ENCODE measurements at places on chromosomes 11 and 22.

DNA sequence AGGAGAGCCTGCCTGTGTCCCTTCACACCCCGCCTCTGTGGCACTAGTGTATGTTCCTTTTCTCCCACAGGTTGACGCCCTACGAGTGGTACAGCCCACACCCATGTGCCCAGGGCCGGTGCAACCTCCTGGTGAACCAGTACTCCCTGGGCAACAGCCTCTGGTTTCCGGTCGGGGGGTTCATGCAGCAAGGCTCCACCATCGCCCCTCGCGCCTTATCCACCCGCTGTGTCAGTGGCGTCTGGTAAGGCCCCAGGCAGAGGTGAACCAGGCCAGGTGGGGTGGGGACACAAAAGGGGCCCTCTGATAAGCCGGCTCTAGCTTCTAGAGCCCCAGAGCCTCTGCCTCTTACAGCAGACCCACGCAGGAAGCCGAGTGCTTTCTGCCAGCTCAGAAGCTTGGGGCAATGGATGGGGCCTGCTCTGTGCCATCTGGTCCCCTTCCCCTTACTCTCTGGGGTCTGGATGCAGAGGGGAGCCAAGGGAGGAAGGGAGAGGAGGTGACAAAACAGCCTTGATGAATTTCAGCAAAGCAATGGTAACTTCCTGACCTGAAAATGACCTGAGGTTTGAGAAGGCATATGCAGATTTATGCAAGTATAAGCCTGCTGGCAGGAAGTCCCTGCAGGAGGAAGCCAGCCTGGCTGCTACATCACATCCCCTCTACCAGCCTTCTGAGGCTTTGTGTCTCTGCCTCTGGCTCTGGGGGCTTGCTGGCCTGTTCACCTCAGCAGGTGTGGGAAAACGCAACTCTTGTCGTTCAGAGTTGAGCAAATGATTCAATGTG is 67.0 kb upstream of the TBCEL start:
- no peak for DNase-seq

- DNase-seq = no peak
These were observed 51.5 kb upstream of the PPARA start for GRCh38 chr22:46098525-46099475.

DNA sequence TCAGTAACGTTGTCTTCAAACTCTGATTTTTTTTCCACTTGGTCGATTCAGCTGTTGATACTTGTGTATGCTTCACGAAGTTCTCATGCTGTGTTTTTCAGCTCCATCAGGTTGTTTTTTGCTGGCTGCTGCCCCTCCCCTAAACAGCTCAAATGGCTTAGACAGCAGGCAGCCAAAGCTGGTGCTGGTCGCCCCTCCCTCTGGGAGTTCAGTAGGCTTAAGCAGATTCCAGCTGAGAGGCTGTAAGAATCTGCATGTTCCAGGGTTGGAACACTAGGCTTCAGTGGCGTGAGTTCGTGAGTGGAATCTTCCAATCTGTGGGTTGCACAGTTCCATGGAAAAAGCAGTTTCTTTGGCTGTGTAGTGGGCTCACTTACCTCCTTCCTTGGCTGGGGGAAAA is 10.3 kb upstream of the FIBIN start:
- DNase-seq = no peak

DNA sequence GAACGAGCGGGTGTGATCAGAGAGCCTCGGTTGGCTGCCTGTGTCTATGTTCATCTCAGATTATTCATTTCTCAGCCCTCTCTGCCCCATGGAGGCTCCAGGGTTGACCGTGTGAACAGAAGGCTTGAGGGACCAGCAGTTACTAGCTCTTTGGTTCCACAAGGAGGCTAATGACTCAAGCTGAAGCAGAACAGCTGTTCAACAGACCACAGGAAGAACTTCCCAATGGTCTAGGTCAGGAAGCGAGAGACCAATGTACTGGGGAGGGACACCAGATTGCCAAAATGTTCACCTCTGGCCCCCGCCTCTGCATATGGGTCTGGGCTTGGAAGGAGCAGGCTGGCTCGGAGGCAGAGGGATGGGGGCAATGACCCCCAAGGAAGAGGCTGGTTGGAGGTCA is 14.7 kb upstream of the PDE2A start:
- no peak for DNase-seq

DNA sequence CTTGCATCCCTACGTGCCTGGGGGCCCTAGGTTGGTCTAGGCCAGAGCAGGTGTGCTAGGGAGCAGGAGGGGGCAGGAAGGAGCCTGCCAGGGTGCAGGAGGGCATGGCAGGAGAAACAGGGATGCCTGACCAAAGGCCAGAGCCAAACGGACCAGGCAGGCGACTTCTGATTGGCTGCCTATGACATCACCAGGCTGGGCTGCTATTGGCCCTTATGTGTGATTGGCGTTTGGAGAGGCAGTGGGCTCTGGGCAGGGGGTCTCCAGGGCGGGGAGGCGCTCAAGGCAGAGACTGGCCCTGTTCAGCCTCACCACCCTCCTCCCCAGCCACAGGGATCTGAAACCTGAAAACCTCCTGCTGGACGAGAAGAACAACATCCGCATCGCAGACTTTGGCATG is 44.4 kb downstream of the MOB2 start:
- DNase-seq = no peak

DNA sequence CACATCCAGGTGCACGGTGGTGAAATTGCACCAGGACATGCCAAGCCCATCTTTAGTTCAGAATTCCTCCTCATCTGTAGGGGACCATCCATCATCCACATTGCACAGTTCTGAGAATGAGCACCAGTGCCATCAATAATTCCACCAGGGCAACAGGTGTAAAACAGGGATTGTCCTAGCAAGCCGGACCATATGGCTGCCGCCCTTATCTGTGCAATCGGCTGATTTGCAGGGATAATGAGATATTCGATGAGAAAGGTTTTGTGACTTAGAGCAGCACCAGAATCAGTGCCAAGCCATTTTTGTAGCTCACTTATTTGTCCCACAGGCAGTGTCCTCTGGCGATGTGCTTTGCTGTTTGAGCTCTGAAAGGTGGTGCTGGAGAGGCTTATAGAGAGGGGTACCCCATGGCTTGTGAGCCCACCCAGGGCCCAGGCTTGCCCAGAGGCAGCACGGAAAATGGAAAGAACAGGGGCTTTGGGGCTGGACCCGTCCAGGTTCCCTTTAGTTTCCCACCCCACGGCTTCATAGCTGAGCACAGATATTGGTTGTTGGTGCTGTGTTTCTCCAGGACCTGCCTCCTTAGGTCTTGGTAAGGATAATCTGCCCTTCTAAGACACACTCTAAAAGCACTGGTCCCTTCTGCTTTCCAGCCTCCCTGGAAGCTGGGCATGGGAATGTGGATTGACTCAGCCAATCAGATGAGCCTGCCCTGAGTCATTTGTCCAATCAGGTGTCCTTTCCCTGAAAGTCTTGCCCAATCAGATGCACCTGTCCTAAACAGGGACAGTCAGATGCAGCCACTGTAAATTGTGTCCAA is 84.0 kb upstream of the SHANK2 start:
- DNase-seq = no peak

DNA sequence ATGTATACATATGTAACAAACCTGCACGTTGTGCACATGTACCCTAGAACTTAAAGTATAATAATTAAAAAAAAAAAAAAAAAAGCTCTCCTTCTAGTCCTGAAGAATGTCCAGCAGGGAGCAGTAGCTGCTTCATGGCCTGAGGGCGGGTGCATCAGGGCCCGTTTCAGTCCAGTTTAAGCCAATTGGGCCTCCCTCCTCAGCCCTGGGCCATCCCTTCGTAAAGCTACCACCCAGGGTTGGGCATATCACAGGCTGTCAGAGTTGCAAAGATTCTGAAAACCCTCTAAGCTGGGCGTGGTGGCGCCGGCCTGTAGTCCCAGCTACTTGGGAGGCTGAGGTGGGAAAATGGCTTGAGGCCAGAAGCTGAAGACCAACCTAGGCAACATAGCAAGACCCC is 5.4 kb downstream of the TMPRSS13 start:
- DNase-seq = no peak

- no peak for DNase-seq
These were observed 2.1 kb downstream of the AIP start for GRCh38 chr11:67484847-67485311.

DNA sequence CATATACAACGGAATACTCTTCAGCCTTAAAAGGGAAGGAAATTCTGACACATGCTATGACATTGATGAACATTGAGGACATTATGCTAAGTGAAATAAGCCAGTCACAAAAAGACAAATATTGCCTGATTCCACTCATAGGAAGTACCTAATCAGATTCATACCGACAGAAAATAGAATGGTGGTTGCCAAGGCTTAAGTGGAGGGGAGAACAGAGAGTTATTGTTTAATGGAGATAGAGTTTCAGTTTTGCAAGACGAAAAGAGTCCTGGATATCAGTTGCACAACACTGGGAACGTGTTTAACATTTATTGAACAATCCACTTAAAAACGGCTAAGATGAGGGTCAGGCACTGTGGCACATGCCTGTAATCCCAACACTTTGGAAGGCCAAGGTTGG is 45.6 kb upstream of the HIPK3 start:
- no peak for DNase-seq

DNA sequence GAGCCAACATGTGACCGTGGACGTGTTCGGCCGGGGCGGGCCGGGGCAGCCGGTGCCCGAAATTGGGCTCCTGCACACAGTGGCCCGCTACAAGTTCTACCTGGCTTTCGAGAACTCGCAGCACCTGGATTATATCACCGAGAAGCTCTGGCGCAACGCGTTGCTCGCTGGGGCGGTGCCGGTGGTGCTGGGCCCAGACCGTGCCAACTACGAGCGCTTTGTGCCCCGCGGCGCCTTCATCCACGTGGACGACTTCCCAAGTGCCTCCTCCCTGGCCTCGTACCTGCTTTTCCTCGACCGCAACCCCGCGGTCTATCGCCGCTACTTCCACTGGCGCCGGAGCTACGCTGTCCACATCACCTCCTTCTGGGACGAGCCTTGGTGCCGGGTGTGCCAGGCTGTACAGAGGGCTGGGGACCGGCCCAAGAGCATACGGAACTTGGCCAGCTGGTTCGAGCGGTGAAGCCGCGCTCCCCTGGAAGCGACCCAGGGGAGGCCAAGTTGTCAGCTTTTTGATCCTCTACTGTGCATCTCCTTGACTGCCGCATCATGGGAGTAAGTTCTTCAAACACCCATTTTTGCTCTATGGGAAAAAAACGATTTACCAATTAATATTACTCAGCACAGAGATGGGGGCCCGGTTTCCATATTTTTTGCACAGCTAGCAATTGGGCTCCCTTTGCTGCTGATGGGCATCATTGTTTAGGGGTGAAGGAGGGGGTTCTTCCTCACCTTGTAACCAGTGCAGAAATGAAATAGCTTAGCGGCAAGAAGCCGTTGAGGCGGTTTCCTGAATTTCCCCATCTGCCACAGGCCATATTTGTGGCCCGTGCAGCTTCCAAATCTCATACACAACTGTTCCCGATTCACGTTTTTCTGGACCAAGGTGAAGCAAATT is 1.8 kb downstream of the FUT4 start:
- DNase-seq = no peak

- no peak for DNase-seq
These were observed 36.0 kb downstream of the GLB1L2 start for GRCh38 chr11:134367781-134368180.

- DNase-seq = no peak
These were observed 1.1 kb upstream of the SLC35F2 start for GRCh38 chr11:107859459-107860239.

DNA sequence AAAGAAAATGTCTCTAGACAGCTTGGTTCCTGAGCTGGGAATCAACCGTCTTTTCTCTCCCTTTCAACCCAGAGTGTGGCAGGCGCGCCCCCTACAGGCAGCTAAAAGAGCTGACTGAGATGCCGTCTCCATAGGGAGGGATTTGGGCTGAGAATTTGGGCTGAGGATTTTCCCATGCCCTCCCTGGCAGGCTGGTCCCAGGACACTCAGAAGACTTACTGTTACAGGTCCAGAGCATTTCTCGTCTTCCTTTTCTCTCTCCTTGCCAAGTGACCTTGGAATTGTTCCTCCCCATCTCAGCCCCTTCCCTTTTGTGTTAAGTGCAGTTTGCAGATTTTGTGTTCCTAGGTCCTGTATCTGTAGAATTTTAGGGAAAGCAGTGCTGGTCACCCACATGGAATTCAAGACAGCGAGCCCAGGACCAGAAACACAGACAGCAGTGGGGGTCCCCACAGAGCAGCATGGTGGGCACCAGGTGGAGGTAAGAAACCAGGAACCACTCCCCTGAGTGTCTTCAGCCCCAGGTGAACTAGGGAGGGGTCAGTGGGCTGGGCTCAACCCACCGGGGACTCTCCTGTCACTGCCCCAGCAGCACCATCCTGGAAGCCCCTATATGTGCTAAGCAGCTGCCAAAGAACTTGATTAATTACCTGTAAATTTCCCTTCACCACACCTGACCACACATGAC is 9.9 kb upstream of the IGLL5 start:
- peak; percentile 51 for DNase-seq

- no peak for DNase-seq
These were observed 13.7 kb downstream of the KMT5B start for GRCh38 chr11:68199295-68199987.

DNA sequence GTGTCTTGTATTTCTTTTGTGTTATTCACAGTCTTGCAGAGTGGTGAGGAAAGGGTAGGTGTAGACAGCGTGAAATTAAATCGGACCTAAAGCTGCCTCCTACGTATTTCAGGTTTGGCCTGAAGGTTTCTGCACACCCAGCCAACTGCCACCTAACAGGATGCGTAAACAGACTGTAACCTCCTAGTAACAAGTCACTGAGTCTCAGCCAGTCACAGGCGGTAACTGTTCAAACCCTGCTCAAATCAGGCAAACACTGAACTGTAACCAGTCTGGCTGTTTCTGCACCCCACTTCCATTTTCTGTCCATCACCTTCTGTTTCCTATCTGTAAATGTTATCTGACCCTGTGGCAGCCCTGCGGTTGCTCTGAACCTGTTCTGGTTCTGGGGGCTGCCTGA is 87.1 kb downstream of the ADAMTS15 start:
- DNase-seq = no peak

DNA sequence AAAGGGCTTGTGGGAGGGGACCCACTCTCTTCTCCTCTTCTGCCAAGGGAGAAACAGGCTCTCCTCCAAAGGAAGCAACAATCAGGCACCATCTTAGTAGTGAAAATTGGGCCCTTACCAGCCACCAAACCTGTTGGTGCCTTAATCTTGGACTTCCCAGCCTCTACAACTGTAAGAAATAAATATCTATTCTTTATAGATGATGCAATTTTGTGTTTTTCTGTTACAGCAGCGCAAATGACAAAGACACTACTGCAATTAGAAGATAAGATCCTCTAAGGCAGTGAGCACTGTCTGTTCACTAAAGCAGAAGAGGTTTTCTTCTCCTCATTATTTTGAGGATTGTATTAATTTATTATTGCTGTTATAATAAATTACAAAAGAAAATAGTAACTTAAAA is 691.4 kb upstream of the CCDC179 start:
- DNase-seq = no peak

- no peak for DNase-seq
These were observed 71.2 kb upstream of the WNT11 start for GRCh38 chr11:76277298-76278175.

GRCh38 chr22:27090611-27091011 is 433.2 kb downstream of the MIAT start:
- no peak for DNase-seq
